ENCODE measurements at places on chromosomes 2 and 18.
A peak's percentile ranks its signal among the peaks of the same experiment; 100 is the strongest.

GRCh38 chr2:133956434-133956935, 297.4 kb upstream of the MGAT5 start:
- no peak for DNase-seq

GRCh38 chr2:41775366-41776025, 272.3 kb upstream of the PKDCC start:
- no peak for DNase-seq

GRCh38 chr2:188785061-188785460, 189.1 kb upstream of the COL3A1 start:
- DNase-seq: no peak

- DNase-seq: peak; percentile 68
Observed at GRCh38 chr2:201260302-201260800, at the start of gene CASP8. Gene CASP8 (plus strand): TSS chr2:201260536. CDS start chr2:201266487, 5,951 bp downstream.

- DNase-seq: no peak
Observed at GRCh38 chr2:119533560-119533959, 9.3 kb upstream of the SCTR start.

DNA sequence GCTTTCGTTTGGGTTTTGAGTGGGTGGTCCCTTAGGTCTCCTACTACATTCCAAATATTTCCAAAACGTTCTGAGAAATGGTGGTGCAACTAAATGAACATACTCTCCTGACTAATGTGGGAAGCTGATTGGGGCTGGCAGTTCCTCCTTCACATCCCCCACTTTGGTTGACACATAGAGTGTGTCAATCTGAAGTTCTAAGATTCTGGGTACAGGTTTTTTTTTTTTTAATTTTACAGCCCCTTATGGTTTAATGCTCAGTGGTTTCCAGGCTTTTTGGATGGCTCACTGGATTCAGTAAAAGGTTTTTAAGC, 58.4 kb upstream of the ITGB6 start:
- no peak for DNase-seq

- no peak for DNase-seq
Observed at GRCh38 chr2:212897296-212897695, 254.1 kb downstream of the IKZF2 start.

DNA sequence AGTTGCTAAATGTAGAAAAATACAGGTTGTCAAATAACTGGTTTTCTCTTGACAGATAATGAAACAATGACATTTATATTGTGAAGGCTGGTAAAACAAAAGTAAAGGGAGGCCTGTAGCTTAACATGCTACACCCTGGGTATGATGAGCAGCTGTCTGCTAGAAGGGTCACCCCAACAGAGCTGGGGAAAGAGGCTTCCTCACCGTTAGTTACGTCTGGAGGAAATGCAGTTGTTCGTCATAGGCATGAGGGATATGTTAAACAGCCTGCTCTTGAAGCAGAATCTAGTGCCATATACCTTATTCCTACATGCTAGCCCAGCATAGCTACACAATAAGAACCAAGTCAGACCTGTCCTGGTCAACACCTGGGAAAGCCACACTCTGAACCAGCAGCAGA, 49.9 kb downstream of the LPIN2 start:
- DNase-seq: no peak

All from activated naive CD8-positive, alpha-beta T cell treated with anti-CD3 and anti-CD28 coated beads for 36 hours (primary cell).